A549 treated with GW870086 at 1 μM for 4 hours (cell line): ENCODE measurements at places on chromosomes 6 and 20. TPM values are rescaled to one million over a fixed set of nuclear protein-coding genes. Genes with fewer than 3 reads are reported as not detected.

MDFI gene
- total RNA-seq = 0.40 to 0.77 TPM (median 0.57 TPM) in 5 replicates

HCRTR2 gene
- not detected in 5 replicates for total RNA-seq

C6orf58 gene
- total RNA-seq = 0.24 to 0.25 TPM in 2 of 5 replicates, not detected in the others

CST5 gene
- total RNA-seq = not detected in 5 replicates

IRF4 gene
- total RNA-seq = 0.19 to 0.65 TPM (median 0.21 TPM) in 5 replicates

RNF182 gene
- total RNA-seq = 3.5 to 5.1 TPM (median 4.2 TPM) in 5 replicates

C20orf144 gene
- 0.07 to 0.19 TPM (median 0.11 TPM) in 4 of 5 replicates, not detected in the other for total RNA-seq
